Skeletal muscle cell (primary cell): ENCODE measurements at places on chromosomes 3 and 15.

- no peak for DNase-seq
Measured at GRCh38 chr3:123997543-123997942, 5.6 kb upstream of the ROPN1 start.

DNA sequence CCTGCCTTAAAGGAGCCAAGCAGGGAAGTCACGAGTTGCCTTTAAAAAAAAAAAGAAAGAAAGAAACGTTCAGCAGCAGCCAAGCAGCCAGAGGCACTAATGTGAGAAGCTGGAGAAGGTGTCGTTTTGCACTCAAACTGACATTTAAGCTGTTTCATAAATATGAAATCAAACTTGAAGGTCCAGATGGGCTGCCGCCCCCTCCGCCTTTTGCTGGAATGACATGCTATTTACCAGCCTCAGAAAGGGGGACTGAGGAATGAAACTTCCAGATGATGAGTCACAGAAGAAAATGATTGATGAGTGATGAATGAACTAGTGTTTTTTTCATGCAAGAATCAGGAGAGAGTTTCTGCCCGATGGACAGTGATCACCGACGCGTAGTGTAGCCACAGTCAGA, 396.8 kb downstream of the IGSF11 start:
- DNase-seq, result no peak

DNA sequence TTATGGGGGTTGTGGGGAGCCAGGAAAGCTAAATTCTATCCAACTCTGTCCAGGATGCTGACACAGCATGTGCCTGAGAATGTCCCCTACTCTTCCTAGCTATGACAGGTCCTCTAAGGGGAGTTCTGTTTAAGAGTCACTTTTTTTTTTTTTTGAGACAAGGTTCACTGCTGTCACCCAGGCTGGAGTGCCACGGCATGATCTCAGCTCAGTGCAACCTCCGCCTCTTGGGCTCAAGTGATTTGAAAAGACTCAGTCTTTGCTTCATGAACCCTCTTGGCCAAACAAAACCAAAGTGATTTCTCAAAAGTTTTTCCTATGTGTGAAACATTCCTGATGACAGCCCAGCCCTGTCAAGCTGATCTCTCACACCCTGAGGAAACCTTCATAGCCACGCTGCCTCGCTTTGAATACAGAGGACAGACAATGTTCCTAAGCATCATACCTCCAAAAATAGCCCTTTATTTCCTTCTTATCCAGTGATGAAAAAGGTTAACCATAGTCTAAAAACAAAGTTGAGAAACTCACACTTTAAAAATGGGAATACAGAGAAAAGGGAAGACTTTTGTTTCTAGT, 105.5 kb upstream of the PROK2 start:
- no peak for DNase-seq

- no peak for DNase-seq
Measured at GRCh38 chr3:13500133-13500885, 20.2 kb downstream of the HDAC11 start.

DNA sequence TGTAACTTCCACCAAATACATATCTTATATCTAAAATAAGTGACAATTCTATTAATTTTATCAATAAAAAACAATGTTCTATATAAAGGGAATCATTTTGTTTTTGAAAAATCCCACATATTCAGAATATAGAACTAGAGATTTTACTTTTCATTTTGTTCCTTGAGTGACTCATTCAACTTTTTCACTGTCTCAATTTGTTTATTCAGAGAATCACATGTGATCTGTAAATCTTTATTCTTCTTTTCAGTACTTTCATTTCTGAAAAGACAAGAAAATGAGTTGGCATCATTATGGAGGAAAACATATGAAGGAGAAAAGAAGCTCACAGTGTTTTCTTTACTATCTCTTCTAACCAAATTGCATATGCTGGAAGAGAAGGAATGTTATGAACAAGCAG, 35.0 kb downstream of the CIP2A start:
- no peak for DNase-seq

- no peak for DNase-seq
Measured at GRCh38 chr15:64089543-64090280, 3.9 kb downstream of the CIAO2A start.
